ENCODE measurements at places on chromosomes 2 and 18. TPM values are rescaled to one million over a fixed set of nuclear protein-coding genes. Genes with fewer than 3 reads are reported as not detected.

Gene BCL11A
- not detected for total RNA-seq

DNA sequence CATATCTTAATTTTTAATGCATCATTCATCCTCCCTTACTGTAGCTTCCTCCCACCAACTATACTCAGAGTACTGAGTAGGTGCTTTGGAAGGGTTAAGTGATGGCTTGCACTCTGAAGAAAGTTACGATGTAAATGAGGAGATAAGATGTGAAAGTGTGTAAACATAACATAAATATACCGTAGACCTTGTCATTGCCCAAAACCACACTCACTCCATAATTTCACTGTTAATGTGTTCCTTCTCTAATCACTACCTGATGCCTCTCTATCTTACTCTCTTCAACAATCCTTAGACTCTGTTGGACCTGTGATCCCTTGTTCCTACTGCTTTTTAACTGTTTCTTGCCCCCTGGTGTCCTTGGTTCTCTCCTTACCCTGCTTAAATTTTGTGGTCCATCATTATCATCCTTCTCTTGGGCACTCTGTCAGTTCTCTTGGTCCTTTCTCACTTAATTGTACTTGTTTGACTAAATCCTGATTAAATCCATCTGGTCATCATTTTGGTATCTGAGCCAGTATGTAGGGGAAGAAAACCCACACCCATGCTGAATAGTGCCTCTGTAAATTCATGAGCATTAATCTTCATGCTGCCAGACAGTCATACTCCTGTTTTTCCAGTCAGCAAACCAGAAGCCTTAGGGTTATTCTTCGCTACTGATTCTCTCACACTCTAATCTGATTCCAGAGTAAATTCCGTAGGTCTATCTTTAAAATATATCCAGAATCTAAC lies 45.0 kb downstream of the PMS1 start:
- no peak for DNase-seq

Gene PDE11A
- total RNA-seq: 2.6 TPM

- DNase-seq: no peak
Observed at GRCh38 chr2:27370816-27371620, 602 bp downstream of the SNX17 start.

- no peak for DNase-seq
Observed at GRCh38 chr2:146392631-146393030, 1452.2 kb upstream of the ACVR2A start.

DNA sequence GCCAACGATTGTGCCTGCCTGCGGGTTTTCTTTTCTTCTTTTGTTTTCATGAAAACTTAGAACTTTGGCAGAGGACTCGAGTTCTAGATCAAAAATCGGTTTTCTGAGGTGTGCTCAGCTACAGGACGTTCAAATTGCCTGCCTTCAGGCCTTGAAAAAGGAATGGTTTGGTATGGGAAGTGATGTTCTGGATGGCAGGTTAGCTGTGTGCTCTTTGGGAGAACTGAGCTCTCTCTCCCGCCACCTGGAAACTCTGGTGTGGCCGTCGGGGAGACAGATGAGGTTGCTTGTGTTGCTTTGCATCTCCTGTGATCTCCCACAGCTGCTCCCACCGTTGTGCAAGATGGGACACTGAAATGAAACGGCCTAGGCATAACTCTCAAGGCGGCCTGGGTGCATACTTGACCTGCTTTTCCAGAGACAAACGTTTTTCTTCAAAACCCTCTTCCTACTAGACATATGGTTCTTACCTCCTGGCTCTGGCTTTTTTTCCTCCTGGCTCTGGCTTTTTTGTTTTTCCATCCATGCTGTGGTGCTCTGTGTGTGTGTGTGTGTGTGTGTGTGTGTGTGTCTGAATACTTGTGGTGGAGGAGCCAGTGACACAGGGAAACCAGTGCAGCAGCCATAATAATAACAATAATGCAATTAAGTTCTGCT lies 2.0 kb downstream of the FMNL2 start:
- peak; percentile 81 for DNase-seq

GRCh38 chr18:6807515-6808257 lies 78.2 kb downstream of the ARHGAP28 start:
- DNase-seq: no peak
